ENCODE measurements at places on chromosomes 4 and X.

- DNase-seq, result no peak
These were observed 1443.4 kb downstream of the ARAP2 start for GRCh38 chr4:34800953-34801352.

- no peak for DNase-seq
These were observed 49.7 kb upstream of the PTPN13 start for GRCh38 chr4:86544310-86544966.

- DNase-seq, result no peak
These were observed 82.6 kb downstream of the NBDY start for GRCh38 chrX:56811599-56811998.

DNA sequence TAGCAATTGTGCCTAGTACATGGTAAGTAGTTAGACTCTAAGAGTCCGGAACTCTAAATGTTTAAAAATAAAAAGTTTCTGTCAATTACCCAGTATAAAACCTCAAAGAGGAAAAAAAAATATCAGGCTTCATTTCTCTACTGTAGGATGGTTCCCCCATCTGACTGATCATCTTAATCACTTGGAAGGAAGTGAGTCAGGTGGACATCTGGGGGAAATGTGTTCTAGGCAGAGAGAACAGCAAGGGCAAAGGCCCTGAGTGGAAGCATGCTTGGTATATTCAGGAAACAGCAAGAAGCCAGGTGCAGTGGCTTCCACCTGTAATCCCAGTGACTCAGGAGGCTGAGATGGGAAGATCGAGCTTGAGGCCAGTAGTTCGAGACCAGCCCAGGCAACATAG lies 2.9 kb upstream of the EIF1AX start:
- DNase-seq, result no peak

DNA sequence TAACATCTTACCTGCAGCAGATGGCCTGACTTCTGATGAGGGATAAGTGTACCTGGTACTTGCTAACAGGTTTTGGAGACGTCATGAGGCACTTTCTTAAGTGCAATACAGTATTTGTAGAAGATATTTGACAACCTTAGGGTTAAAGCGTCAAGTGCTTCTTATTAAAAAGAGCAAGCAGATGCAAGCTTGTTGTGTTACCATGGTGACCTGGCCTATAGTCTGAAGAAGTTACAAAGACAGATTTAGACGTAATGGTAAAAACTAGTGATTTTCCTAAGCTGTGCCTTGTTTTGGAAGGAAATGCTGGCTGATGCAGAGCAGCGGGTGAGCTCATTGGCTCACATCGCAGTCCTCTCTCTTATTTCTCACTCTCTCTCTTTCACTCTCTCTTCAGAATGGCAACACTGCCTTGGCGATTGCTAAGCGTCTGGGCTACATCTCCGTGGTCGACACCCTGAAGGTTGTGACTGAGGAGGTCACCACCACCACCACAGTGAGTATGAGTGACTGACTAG lies 243.6 kb downstream of the ANK2 start:
- no peak for DNase-seq

DNA sequence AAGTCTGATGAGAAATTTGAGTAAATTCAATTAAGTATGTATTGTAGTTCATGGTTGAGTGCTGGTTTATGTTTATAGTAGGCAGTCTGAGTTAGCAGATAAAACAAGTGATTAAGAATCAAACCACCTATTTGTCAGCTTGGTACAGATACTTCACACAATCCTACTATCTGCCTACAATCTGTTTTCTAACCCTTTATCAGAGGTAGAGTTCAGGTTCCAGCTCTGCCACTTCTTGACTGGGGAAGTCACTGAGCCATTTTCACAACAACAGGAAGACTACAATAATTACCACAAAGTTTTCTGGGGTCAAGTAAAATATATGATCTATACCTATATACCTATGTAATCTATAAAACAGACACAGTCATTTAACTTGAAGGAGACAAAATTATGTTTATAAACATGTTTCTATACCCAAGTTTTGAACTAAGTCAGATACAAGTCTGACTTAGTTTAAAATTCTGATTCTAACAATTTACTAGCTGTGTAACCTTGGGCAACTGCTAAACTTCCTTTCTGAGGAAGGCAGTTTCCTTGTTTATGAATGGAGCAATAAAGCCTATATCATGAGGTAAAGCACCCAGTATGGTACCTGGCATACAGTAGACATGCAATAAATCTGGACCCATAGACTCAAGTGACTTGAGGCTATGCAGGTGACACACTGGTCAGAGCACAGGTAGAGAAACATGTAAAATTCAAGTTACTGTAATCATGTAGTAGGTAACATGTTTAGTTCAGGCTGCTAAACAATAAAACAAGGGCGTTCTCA lies 37.2 kb upstream of the BDH2 start:
- no peak for DNase-seq

DNA sequence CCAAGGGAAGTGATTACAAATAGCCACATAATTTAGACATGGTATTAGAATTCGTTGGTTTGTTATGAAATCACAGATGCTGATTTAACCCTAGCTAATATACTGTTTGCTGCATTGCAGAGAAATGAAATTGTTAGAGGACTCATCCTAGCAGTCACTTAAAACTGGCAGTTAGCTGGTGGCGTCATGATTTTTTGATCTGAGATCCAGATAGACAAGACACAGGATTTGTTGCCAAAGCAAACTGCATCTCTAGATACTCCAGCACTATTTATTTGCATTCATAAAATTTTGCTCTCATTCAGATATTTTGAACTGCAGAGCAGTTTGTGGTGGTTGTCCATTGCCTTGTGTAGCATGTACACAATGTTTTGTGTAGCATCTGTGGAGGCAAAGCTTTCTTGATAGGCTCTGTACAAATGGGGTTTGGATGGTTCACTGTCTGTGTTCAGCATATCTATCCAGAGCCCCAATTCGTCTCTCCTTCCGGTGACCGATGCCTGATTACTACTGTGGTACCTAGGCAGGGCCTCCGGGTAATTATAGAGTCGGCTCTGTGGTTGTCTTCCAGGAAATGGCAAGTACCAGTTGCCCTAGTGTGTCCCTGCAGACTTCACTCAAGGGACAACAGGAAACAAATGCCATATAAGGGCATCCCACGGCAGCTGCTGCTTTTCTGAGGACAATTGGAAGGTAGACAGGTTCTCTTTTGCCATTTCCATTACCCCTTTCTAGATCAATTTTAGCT lies 30.1 kb upstream of the SPARCL1 start:
- DNase-seq, result peak; percentile 33
